ENCODE measurements at places on chromosomes 7 and 10.

DNA sequence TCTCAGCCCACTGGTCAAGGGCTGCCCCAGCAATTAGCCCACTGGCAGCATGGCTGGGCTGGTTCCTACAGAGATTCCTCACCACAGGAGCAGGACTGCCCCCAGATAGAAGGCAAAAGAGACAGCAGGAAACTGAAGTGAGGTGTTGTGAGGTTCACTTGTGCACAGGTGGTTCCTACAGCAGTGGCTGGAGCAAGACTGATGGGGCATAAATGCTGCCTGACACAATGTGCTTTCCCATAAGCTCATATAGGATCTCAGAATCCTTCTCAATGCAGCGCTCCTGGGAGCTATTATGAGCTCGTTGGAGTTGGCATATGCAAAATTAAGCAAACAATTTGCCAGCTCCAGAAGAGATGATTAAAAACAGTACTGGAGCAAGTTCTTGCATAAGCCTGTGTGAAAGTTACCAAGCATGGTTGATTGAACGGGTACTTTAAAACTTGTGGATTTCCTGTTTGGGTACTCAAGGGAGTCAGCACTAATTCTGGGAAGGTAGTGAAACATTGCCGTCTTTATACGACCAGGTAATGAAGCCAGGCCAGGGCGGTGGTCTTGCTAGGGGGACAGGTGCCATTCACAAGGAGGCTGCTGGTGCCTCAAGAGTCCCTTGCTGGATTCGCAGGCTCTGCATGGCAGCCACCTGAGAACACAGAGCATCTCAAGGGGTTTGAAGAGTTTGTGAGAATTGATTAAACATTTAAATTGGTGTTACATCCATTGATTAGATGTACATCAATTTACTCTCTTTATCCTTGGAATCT lies 20.3 kb upstream of the PRKCQ start:
- DNase-seq: no peak

DNA sequence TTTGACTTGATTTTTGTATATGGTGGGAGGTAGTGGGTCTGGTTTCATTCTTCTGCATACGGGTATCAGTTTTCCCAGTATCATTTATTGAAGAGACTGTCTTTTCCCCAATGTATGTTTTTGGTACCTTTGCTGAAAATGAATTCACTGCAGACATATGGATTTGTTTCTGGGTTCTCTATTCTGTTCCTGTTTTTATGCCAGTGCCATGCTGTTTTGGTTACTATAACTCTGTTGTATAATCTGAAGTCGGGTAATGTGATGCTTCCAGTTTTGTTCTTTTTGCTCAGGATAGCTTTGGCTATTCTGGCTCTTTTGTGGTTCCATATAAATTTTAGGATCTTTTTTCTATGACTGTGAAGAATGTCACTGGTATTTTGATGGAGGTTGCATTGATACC lies 836 bp downstream of the ECD start:
- no peak for DNase-seq

GRCh38 chr7:43700059-43700501 lies 29.2 kb downstream of the COA1 start:
- no peak for DNase-seq

- no peak for DNase-seq
Observed at GRCh38 chr7:98312201-98312600, 30.7 kb downstream of the BRI3 start.

DNA sequence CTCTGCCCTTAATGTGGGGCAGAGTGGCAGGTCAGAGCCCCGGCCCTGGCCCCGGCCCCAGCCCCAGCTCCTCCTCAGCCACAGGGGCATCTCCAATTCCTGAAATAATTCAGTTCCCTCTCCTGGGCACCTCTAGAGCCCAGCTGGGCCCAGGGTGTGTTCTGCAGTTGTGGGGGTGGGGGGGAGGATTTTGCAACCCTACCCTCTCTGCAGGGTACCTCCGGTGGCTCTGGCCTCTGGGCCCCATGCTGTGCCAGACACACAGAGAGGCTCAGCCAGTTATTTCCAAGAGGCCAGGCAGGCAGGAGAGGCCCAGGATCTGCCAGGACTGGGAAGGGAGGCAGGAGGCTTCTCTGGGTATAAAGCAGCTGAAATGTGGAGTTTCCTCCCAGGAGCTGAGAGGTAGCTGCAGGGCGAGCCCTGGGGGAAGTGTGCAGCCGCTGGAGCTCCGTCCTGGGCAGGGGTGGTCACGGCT lies 47.9 kb downstream of the PWWP2B start:
- DNase-seq: no peak

GRCh38 chr10:132066186-132066585 lies 440 bp downstream of the JAKMIP3 start:
- no peak for DNase-seq

GRCh38 chr10:5583525-5584175 lies 58.9 kb downstream of the CALML3 start:
- no peak for DNase-seq

GRCh38 chr10:78545756-78546155 lies 512.1 kb downstream of the RPS24 start:
- no peak for DNase-seq

DNA sequence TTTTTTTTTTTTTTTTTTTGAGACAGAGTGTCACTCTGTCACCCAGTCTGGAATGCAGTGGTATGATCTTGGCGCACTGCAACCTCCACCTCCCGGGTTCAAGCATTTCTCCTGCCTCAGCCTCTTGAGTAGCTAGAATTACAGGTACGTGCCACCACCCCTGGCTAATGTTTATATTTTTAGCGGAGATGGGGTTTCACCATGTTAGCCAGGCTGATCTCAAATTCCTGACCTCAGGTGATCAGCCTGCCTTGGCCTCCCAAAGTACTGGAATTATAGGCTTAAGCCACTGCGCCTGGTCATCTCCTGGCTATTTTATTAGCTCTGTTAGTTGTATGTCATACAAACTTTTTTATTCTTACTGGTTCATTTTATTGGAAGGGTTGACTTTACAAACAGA lies 103.0 kb downstream of the LCOR start:
- no peak for DNase-seq

DNA sequence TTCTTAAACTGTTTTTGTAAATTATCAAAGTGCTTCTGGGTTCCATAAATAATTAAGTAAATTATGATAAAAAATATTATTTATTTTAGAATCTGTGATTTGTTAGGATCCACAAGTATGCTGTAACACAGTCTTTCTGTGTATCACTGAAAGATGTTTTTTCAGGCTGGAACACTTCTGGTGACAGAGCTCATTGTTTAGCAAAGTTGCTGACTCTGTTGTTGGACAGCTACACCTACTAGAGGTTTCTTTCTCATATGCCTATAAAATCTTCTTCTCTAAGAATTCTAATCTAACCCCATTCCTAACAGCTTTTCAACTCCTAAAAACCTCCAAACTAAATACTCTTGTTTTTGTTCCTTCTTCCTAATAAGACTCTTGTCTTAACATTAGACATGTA lies 176.8 kb downstream of the THSD7A start:
- DNase-seq: no peak

GRCh38 chr7:91811236-91811635 lies 69.3 kb downstream of the MTERF1 start:
- DNase-seq: no peak

DNA sequence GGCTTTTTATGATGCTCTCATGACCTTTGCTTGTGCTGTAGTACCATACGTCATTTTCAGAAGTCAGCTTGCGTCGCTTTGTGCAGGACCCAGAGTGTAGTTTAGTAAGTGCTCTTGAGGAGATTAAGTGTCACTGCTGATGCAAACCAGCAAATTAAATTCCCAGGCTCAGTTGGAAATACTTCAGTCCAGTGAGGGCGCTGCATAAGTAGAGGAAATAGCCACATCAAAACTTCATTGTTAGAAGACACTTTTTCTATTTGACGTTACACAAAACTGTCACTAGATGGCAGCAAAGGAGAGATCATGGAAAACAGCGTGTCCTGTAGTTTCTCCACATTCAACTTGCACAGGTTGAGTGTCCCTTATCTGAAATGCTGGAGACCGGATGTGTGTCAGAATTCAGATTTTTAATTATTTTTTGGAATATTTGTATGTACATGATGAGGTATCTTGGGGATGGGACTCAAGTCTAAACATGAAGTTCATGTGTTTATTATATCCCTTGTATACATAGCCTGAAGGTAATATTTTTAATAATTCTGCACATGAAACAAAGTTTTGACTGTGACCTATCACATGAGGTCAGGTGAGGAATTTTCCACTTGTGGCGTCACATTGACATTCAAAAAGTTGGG lies 7.9 kb downstream of the ZNF22 start:
- no peak for DNase-seq

Data from T-cell (primary cell).